Neuronal stem cell (in vitro differentiated cells): ENCODE measurements at places on chromosomes 5 and 9.

- DNase-seq: no peak
Measured at GRCh38 chr5:82812575-82812974, 264.6 kb downstream of the TMEM167A start.

DNA sequence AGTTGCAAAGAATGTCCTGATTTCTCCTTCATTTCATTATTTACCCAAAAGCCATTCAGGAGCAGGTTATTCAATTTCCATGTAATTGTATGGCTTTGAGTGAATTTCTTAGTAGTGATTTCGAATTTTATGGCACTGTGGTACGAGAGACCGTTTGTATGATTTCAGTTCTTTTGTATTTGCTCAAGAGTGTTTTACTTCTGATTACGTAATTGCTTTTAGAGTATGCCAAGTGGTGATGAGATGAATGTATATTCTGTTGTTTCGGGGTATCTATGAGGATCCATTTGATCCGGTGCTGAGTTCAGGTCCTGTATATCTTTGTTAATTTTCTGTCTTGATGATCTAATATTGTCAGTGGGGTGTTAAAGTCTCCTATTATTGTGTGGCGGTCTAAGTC, 41.2 kb downstream of the INSL6 start:
- no peak for DNase-seq

DNA sequence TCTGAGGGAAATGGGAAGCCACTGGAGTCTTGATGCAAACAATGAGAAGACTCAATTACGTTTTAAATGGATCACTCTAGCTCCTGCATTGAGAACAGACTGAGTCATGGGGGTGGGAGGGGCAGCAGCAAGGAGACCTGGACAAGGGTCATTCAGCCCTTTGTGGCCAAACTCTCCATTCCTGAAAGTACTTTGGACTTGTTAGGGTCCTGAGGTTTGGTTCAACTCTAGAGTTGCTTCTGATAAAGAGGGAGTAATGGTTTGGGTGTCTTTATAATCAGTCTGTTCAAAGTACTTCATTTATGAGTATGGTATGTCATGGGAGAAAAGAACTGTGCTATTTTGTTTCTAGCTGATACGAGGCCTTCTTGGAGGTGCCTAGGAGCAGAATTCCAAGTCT, 67.7 kb upstream of the SMIM32 start:
- no peak for DNase-seq

- no peak for DNase-seq
Measured at GRCh38 chr9:69590266-69590665, 81.9 kb downstream of the APBA1 start.

- no peak for DNase-seq
Measured at GRCh38 chr5:122704247-122705036, 70.4 kb upstream of the SNX2 start.

DNA sequence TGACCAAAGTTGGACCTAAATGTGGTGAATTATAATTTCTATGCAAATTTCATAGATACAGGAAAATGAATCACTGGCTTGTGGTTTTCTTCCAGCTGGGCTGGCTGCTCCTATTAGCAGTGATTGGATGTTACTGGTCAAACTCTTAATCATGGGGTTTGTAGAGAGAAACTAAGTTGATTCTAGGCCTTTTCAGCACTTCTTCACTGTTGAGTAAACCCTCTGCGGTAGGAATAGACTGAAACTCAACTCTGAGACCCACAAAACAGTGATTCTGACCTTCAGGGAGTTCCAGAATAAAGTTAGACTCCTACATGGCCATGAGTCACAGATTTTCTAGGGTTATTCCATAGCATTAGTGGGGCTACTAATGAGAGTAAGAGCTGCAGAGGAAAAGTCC, 47.9 kb upstream of the FKTN start:
- no peak for DNase-seq

DNA sequence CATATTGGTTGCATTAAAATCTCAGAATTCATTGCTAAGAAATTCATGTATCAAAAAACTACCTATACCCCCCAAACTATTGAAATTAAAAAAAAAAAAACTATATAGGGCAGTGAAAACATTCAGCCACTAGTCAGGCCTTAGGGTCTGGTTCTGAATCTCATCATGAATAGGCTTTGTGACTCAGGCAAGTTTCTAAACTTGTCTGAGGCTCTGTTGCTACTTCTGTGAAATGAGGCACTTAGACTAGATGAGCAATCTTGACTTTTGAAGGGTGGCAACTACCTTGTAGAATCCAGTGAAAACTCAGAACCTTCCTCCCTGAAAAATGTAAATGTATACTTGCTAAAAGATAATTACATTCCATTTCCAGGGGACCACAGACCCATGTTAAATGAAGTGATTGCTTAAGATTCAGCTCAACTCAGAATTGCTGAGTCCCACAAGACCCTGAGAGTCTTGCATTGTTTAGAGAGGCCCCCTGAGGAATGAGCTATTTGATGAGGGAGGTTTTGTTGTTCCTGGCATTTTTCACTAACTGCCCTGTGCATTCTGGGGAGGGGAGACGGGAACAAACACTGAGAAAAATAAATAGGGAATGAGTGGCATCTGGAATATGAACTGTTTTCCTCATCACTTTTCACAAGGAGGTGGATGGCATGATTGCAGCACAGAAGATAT, 29.5 kb downstream of the RAI14 start:
- DNase-seq: peak; percentile 64

GRCh38 chr5:174721530-174722432, 2.6 kb upstream of the MSX2 start:
- no peak for DNase-seq

- no peak for DNase-seq
Measured at GRCh38 chr9:127878652-127879390, 1.3 kb upstream of the AK1 start.

GRCh38 chr5:88687373-88687911, 195.5 kb downstream of the MEF2C start:
- DNase-seq: no peak

- no peak for DNase-seq
Measured at GRCh38 chr9:33404788-33405362, 2.5 kb upstream of the AQP7 start.

DNA sequence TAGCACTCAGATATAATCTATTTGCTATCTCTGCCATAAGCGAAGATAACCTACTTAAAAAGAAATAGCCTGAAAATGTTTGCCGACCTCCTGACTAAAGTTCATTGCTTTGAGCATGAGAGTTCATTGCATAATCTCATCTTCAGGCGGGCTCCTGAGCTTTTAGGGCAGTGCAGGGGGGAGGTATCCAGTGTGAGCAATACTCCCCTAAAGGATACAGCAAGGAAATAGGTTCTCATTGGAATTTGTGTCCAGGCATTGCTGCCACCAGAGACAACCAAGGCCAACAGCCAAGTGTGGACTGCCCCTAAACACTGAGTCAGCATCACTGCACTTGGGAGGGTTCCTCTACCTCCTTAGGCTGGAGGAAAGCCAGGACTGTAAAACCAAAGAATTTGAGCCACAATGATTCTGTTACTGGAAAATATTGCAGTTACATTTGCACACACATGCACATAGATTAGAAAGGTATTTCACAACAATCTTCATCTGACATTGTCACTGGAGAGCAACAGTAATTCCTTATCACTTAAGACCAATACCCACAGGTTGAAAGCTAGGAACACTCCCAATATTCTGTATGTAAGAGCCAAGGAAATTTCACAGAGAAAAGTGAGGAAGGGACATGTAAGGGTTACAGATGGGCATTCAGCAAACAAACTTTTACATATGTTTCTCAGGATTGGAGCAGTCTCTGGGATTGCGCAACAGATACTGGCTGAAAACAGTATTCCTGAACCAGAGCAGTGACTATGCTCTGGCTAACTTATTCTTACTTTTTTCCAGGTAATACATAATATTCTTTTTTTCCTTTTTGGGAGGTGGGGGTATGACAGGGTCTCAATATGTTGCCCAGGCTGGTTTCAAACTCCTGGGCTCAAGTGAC, 98.6 kb upstream of the TLE1 start:
- DNase-seq: no peak

DNA sequence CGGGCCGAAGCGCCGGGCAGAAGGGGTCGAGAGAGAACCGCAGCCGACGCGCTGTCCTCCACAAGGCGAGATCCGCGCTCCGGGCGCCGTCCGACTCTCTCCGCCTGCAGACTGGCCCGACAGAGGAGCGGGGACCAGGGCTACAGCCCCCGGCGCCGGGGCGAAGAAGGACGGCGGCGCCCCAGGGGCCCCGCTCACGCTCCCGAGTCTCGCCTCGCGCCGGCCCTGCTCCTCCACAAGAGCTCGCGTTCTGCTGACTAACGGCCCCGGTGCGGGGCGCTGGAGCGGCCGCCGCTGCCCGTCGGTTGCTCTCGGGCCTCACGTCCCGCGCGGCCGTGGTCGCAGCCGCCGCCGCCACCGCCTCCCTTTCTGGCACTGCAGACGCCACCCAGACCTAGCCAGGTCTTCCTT, 338 bp downstream of the ABHD17B start:
- no peak for DNase-seq

- peak; percentile 65 for DNase-seq
Measured at GRCh38 chr9:98775831-98776441, 20.4 kb downstream of the ANKS6 start.

- no peak for DNase-seq
Measured at GRCh38 chr9:113738893-113739604, 137.1 kb upstream of the ZNF618 start.

DNA sequence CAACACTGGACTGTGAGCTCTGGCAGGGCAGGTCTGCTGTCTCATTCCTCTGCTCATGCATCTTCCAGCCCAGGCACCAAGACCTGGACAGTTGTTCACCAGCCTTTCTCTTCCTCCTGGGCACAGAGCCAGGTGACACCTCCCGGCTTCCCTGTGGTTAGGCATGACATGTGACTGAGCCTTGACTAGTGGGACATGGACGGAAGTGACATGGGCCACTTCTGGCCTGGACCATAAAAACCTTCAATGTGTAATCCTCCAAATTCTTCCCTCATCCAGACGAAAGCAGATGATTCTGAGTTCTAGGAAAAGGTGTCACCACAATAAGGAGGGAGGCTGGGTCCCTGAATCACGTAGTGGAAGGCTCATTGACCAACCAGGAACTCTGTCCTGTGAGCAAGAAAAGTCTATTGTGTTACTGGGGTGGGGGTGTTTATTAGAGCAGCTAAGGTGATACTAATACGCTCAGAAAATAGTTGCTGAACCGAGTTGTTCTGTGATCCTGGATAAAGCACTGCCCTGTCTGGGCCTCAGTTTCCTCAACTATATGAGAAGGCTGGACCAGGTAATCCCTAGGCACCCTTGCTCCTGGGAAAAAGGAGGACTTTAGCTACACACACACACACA, 26.6 kb upstream of the CRB2 start:
- no peak for DNase-seq

DNA sequence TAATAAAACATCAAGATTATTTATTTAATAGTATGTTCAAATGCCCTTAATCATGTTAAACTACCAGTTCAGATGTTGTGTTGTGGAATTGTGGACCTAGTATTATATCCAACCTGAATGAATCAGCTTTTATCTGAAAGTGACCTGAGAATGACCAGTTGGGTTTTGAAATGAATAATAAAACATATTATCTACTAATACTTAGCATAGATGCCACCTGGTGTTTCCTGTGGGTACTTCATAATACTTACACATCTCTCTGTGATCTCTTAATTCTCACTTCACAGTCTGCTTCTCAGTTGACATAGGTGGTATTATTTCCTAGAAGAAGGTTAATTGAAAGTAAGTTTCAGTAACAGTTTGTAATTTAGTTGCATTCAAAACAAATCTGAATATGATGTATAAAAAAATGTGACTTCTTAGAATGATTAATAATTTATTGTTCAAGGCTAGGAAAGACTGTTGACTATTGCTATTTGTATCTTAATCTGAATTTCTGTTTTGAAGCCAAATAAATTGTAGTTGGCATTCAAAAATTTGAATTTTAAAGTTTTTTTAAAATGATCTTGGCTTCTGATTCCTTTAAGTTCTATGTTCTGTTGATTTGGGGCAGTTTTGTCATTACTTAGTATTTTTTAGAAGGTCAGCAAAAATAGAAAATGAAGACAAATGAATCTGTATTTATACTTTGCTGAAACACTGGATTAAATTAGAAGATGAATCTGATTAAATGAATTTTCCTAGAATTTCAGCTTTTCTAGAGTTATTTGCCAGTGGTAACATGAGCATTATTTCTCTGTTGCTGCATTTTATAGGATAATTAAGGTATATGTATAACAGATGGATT, 48.2 kb downstream of the KIF2A start:
- DNase-seq: peak; percentile 3

GRCh38 chr9:71859939-71860338, 51.1 kb downstream of the ABHD17B start:
- no peak for DNase-seq

DNA sequence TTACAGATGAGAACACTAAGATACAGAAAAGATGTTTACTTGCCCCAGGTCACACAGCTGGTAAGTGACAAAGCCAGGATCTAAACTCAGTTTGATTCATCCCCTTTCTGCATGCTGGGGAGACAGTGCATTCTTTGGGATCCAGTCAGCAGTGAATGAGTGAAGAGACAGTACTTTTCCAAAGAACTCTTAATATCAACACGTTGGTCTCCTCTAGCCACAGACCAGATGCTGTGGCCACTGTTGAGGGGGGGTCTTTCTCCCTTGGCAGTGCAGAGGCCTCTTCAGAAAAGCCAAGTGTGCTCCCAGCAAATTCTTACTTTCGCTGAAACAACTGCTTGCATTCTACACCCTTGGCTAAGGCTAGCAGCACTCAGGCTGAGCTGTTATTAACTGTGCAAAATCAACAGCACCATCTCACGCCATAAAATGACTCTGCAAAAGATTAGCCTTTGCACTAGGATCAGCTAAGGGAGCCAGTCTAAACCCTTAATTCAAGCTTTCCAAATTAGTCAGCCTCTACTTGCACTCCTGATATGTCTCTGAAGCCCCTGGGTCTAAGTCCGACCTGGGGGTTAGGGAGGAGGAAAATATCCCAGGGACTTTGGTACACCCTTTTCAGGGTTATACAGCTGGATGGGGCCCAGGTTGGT, 4.8 kb upstream of the TMEM171 start:
- DNase-seq: no peak
